Caudate nucleus (tissue), 63 donors: ENCODE measurements at places on chromosomes 7 and 10.

DNA sequence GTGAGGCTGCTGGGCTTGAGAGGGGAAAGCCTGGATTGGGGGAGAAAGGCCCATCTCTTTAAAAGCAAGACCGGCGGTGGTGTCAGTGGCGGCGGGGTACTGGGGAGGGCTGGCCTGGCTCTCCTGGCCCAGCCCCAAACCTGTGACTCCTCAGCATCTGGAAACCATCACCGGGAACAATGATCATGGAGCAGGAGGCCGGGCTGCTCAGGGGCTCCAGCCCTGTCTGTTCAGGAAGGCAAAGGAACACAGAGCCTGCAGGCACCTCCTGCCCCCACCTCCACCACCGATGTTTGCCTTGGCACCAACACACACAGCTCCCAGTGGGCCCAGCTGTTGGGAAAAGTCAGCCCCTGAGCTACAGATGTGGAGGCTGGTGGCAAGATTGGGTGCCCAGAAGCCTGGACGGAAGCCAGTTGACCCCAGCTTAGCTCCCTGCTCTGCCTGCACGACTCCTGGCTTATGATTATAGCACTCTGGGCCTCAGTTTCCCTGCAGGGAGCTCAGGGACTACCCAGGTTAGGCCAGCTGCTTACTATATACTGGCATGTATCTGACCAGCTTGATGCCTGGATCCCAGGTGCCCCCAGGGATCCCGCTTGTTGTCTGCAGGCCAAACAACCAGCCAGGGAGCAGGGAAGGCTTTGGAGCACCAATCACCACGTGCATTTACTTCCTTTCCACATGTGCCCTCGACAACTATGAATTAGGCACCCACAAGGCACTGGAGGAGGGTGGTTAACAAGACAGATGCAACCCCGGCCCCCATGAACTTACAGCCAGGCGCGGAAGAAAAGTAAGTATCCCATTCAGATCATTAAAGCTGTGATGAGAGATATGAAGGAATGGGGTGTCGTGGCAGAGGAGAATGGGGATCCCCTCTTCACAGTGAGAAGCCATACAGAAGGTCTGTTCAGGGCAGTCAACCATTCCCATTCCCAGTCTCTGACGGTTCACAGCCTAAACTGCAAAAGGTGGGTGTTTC is 37.3 kb downstream of the ZCCHC24 start:
- no peak for DNase-seq

GRCh38 chr7:146875981-146876380 is 759.4 kb downstream of the CNTNAP2 start:
- no peak for DNase-seq

DNA sequence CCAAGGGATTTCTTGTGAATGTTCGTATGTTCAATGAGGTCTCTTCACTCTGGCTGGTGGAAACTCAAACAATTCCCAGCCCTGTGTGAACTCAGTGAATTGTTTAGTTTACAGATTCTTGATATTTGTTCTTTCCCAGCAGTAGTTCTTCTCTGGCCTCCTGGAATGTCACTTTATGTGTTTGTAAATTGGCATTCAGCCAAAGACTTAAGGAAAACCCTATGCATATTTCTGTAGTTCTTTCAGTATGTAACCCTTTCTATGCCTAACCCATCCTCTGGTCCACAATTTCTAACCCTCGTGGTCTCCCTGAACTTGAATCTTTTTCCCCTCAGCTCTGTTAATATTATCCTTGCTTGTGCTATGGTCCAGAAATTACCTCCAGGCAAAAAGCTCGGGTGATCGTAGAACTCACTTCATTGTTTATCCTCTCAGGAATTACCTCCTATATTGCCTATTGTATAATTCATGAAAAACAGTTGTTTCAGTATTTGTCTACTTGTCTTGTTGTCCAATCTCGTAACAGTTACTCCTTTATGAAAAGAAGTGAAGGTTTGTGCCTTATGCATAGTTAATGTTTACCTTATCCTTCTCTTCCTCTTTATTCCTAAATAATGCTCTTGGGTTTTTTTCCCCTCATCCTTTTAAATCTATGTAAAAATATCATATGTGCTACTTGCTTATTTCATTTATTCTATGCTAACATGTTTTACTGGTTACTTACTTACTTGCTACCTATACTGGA is 23.7 kb upstream of the AGR3 start:
- DNase-seq = no peak

- DNase-seq = no peak
Measured at GRCh38 chr7:66303454-66304155, 98.5 kb downstream of the TPST1 start.

GRCh38 chr10:80197972-80198916 is 7.1 kb downstream of the ANXA11 start:
- no peak for DNase-seq

DNA sequence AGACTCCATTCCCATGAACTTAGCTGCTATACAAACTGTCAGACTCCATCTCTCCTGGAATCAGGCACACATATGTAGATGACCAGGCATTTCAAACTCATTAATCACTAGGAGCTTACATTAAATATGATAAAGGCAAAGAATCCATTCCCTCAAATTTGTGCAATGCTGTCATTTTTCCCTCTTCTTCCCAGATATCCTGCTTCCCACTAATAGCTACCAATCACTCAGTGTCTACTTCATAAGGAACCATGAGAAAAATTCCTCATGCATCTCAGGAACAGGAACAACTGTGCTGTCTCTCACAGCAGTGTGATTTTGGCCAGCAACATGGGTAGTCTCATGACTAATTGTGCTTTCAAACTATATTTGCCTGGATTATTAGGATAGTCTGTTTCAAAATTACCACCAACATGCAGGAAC is 133.9 kb downstream of the DKK1 start:
- no peak for DNase-seq

DNA sequence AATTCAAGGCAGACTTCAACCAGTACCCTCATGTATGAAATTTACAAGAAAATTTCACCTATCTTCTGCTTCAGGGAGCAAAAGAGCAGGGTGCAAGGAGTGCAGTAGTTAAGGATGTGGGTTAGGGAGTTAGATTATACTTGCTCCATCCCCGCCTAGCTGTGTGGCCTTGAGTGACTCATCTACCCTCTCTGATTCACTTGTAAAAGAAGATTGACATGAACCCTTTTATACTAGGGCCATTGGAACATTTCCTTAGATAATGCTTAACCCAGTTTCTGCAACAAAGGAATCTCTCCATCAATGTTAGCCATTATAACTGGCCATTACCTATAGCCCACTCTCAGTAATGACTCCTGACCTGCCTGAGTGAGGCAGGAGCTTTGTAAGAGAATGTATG is 10.2 kb upstream of the HSPA12A start:
- no peak for DNase-seq

- DNase-seq = no peak
Measured at GRCh38 chr10:12707461-12708185, 293.9 kb downstream of the CCDC3 start.

DNA sequence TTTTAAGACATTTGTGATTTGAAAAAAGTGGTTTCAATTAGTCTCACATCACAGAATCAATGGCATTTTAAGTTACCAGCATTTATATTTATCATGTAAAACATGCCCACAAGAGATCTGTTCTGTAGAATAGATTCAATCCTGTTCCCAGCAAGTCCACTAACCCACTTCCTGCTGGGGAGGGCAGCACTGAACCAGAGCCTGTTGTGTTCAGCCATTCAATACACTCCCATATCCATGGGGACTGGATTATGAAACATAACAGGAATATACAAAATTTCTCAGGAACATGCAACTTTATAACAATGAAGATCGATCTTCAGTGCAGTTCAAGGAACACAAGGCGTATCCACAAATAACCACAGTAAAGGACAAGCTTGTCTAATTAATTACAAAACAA is 24.4 kb upstream of the ANK3 start:
- no peak for DNase-seq

- DNase-seq = no peak
Measured at GRCh38 chr7:28957064-28957750, 923 bp downstream of the TRIL start.

DNA sequence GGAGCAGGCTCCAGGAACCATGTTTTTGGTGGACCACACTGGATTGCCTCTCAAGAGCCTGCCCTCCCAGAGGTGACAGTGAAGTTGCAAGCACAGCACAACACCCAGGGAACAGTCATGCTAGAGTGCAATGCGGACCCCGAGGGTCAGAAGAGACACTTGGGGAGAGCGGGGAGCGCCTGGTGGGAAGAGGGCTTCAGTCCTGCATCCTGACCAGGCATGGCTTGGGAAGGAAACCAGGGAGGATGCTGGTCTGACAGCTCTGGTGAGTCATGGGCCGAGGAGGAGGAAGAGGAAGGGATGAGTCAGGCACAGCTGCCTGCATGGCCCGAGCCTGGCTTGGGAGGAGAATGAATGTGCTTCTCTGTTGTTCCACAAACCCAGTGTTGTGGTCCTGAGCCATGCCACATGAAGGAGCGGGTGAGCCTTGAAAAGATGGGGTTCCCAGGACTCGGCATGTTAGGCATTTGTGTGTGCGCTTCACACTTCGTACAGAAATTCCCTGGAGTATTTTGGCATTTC is 29.5 kb upstream of the ANKRD2 start:
- peak; percentile 70 for DNase-seq

DNA sequence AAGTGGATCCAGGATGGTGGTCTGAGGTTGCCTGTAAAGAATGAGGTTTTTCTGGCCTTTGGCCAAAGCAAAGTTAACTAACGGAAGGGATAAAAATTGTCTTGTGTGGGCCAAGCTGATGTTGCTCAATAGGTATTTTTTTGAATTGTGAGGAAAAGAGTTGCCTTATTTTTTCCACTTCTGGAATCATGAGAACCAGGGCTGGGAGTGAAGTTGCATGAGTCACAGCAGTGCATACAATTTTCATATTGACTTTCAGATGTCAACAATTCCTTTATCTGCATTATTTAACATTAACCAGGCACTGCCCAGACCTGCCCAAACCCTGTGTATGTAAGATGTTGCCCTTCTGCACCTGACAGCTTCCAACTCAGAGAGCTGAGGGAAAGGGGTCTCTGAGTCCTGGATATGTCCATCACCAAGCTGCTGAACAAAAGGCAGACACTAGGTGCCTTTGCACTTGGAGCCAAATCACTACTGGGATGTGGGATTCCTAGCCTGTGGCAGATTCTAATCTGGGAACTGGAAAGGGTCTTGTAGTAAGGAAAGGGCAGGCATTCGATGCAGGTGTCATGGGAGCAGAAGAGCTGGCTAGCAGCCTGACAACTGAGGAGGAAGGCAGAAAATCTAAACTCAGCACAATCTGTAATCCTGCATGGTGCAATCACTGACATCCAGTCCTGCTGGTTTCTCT is 52.3 kb upstream of the SLC35B4 start:
- no peak for DNase-seq

DNA sequence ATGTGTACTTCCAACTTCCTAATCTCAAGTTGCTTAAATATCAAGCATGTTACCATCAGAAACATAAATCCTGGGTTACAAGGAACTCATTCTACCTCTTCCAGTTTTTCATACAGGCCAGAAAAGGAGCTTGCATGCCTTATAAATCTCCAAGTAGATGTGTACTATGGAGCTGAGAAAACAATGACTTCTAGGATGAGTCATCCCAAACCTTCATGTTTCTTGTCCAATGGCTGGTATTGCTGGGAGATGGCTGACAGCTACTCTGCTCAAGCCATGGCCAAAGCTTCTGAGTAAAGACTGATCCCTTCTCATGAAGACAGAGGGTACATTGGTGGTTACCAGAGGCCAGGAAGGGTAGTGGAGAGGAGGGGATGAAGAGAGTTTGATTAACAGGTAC is 8.6 kb downstream of the RAPGEF5 start:
- DNase-seq = no peak

DNA sequence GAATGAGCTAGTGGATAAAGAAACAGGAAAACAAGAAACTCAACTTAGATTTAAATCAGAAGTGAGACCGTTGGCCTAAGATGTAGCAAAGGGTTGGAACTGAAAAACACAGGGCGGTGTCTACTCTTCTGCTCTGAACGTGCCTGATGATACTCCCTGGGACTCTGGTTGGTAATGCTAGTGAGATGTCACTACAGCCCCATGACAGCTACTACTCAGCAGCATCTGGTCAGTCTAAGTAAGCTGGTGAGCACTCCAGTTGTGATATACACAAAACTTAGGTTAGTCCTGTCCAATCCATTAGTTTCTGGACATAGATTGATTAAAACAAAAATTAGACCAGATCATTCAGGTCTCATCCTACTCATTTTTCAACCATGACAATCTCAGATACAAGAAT is 15.4 kb downstream of the MYPN start:
- no peak for DNase-seq

- DNase-seq = no peak
Measured at GRCh38 chr7:139650429-139651100, 127.1 kb downstream of the CLEC2L start.

- DNase-seq = peak; percentile 11
Measured at GRCh38 chr10:43679509-43679908, 30.8 kb upstream of the ZNF32 start.

- no peak for DNase-seq
Measured at GRCh38 chr10:119219871-119220270, 12.5 kb downstream of the GRK5 start.

DNA sequence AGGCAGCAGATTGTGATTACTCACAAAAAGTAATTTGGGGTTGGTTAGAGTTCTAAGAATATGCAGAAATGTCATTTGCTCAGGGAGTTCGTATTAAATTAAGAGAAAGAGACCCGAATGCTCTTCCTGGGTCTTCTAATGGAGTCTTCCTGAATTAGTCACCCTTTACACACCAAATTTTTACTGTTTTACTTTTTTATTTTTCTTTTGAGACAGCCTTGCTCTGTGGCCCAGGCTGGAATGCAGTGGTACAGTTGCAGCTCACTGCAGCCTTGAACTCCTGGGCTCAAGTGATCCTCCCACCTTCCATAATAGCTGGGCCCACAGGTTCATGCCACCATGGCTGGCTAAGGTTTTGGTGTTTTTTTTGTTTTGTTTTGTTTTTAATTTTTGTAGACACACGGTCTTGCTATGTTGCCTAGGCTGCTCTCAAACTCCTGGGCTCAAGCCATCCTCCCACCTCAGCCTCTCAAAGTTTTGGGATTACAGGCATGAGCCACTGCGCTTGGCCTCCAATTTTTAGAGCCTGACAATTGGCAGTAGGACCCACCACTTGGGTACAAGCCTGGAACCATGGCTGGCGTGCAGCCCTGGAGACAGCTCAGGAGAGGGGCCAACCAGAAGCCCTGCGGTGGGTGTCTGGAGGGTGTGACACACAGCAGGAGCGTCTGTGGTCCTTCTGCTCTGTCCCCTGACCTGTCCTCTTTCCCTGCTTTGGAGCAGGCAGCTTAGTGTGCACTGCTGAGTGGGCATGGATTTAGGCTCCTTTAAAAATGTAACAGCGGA is 16.4 kb upstream of the BHLHA15 start:
- DNase-seq = no peak

DNA sequence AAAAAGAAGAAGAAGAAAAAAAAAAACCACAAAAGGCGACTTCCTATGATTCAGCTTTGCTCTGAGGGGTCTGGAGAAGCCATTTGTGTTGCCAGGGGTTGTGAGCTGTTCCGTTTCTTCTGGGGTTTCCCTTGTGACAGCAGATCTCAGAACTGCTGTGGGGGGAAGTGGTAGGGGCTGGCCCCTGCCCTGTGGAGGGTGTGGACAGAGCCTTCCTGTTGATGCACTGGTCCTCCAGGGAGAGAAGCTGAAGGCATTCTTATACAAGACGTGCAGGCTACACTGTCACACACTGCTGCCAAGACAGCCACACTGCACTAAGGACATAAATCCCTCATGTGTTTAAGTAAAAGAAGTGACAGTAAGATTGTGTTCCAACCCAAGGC is 17.3 kb upstream of the CSGALNACT2 start:
- DNase-seq = no peak
